Activated naive CD4-positive, alpha-beta T cell treated with anti-CD3 and anti-CD28 coated beads, Interleukin-2, amount 10 ng/mL, durations not matched to agents 5 hours and 36 hours (primary cell): ENCODE measurements at places on chromosomes 13 and 19. TPM values are rescaled to one million over a fixed set of nuclear protein-coding genes. Genes with fewer than 3 reads are reported as not detected.

The MIA gene
- total RNA-seq, result not detected

The TINCR gene
- total RNA-seq, result 0.36 TPM

The TUBA3C gene
- not detected for total RNA-seq

The LRRC8E gene
- total RNA-seq, result not detected

The ZNF83 gene
- 64.0 TPM for total RNA-seq
